ENCODE measurements at places on chromosomes 16 and 17. TPM values are rescaled to one million over a fixed set of nuclear protein-coding genes. Genes with fewer than 3 reads are reported as not detected.

DNA sequence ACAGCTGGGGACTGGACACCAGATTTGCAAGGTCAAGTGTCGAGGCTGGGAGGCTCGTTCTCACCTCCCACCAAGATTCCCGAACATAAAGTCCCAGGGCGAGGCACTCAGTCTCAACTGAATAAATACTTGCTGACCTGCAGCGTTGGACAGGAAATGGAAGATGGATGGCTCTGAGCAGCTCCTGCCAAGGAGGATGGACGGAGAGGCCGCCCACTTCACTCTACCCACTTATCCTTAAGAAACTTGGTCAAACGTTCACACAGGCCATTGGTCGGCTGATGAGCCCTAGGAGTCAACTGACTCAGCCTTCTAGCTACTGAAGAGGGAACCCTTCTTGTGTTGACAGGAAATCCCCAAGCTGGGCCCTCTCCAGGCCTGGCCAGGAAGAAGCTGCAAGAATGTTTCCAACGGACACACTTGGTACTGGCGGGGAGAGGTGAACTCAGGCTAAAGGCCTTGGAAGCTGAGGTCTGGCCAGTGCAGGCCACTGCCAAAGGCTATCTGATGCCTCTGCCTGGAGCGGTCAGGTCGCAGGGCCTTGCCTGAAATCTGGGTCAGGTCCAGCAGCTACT is 50.0 kb downstream of the VAC14 start:
- peaks cover 31% of the 10 kb centered on the region for H3K4me1 ChIP-seq
- no peak overlapping the region for H3K4me3 ChIP-seq
- H3K27ac ChIP-seq, result no peak overlapping the region
- H3K27me3 ChIP-seq, result no peaks in the 10 kb centered on the region

- H3K4me3 ChIP-seq, result no peak overlapping the region
- H3K27me3 ChIP-seq, result no peaks in the 10 kb centered on the region
- H3K27ac ChIP-seq, result no peak overlapping the region
- no peak for DNase-seq
- no peaks in the 10 kb centered on the region for H3K4me1 ChIP-seq
- H3K36me3 ChIP-seq, result no peaks in the 10 kb centered on the region
Observed at GRCh38 chr17:55900188-55900587, 149.3 kb downstream of the PCTP start.

DNA sequence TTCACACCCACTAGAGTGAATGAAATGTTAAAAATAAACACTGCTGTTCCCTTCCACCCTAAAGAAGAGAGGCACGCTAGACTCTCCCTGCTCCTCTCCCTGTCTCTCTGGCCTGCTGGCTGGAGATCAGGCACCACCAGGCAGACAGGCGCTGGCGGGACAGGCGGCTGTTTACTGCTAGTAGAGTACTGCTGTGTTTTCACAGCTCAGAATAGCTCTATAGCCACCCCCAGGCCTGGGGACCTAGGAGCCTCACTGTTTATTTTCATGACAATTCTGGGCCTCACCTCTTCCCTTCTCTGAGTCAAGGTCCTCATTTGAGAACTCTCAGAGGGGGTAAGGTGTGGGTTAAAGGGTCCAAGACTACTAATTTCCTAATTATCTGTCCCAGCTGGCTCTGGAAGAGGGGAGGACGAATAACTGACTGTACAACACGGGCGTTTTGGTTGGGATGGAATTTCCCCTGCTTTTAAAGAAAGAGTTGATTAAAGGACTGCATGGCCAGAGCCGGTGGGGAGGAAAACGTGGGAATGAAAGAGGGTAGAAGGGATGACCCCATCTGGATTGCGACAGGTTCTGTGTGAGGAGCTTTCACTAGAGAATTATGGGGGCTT is 9.0 kb upstream of the G6PC1 start:
- H3K4me3 ChIP-seq, result no peak overlapping the region
- H3K36me3 ChIP-seq, result no peaks in the 10 kb centered on the region
- H3K4me1 ChIP-seq, result peaks cover 8% of the 10 kb centered on the region
- no peak overlapping the region for H3K27ac ChIP-seq
- no peak for DNase-seq

GRCh38 chr17:49522357-49522890 is 27.3 kb downstream of the NGFR start:
- no peak for DNase-seq
- no peaks in the 10 kb centered on the region for H3K36me3 ChIP-seq
- no peak overlapping the region for H3K27ac ChIP-seq
- H3K4me3 ChIP-seq, result no peak overlapping the region
- H3K27me3 ChIP-seq, result no peaks in the 10 kb centered on the region

- peak overlapping the region; percentile 3 for H3K27ac ChIP-seq
- H3K36me3 ChIP-seq, result peaks cover 11% of the 10 kb centered on the region
- H3K27me3 ChIP-seq, result no peaks in the 10 kb centered on the region
- no peak for DNase-seq
- no peak overlapping the region for H3K4me3 ChIP-seq
Observed at GRCh38 chr17:21034340-21035235, 8.2 kb downstream of the USP22 start.

GRCh38 chr17:1580979-1581676 is 18.5 kb upstream of the PITPNA start:
- H3K27ac ChIP-seq, result no peak overlapping the region
- DNase-seq, result no peak
- no peaks in the 10 kb centered on the region for H3K27me3 ChIP-seq
- H3K4me3 ChIP-seq, result no peak overlapping the region
- no peaks in the 10 kb centered on the region for H3K36me3 ChIP-seq
- H3K4me1 ChIP-seq, result peaks cover 19% of the 10 kb centered on the region

DNA sequence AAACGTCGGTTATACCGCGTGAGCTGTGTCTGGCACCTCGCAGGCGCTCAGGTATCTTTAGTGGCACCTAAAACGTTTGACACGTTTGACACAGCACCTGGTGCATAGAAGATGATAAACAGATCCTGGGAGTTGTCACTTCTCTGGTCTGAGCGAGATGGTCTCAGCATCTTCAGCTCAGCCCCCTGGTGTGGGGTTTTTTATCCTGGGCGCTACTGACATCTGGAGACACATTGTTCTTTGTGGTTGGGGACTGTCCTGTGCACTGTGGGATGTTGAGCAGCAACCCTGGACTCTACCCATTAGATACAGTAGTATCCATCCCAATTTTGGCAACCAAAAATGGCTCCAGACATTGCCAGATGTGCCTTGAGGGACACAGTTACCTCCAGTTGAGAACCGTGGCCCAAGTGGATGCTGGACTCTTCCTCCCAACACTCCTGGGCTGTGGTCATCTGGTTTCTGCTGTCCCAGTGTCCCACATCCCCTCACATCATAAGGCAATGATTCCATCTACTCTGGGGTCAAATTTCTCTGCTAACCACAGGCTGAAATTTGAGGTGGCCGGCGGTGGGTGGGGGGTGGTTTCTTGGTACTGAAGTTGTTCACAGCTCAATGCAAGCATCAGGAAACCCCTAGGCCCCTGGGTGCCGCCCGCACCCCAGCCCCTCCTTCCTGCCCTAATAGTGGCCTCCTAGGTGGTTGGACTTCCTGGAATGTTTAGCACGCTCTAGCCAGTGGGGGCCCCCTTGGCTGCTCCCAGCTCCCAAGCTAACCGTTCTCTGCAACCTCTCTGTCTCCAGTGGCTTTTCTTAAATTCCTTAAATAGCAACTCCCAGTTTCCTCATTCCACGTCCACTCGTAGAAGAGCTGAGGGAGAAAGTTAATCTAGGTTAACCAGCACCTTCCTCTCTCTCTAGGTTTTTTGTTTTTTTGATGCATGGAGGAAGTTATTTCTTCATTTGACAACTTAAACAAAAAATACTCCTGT is 124.8 kb downstream of the ABCC1 start:
- H3K4me1 ChIP-seq, result peaks cover 2% of the 10 kb centered on the region

DNA sequence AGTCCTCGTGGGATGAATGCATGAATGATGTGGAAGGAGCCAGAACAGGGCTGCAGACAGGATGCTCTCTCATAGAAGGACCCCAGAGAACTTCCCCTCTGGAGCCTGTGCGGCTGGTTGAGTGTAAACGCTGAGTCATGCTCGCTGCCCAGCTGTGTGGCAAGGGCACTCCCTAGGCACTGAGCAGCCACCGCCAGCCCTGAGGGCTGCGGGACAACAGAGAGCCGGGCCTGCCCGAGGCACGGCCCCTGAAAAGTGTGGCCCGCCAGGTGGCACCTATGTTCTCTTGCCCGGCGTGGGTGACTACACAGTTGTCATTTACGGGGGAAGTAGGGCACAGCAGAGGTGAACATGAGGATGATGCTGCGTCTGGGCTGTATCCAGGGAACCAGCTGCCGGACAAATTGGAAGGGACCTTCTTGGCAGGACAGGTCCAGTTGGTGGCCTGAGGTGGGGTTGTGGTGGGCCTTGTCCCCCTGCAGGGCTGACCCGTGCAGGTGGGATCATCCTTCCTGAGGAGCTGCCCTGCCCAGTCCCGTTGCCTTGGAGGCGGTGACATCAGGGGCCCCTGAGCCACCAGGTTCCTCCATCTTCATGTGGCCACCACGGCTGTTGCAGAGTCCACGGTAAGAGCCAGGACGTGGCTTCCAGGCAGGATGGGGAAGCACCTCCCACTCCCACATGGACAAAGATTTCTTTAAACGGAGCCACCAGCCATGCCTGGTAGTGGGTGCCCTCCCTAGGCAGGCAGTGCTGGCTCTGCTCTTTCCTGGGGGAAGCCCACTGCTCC is 94.8 kb upstream of the CBX4 start:
- no peaks in the 10 kb centered on the region for H3K4me1 ChIP-seq
- H3K36me3 ChIP-seq, result peaks cover 1% of the 10 kb centered on the region
- H3K27ac ChIP-seq, result no peak overlapping the region
- no peak overlapping the region for H3K4me3 ChIP-seq

GRCh38 chr17:5583426-5584382 is 605 bp downstream of the NLRP1 start:
- H3K4me3 ChIP-seq, result peak overlapping the region; percentile 77
- peak overlapping the region; percentile 85 for H3K27ac ChIP-seq
- DNase-seq, result no peak
- peaks cover 22% of the 10 kb centered on the region for H3K36me3 ChIP-seq

- DNase-seq, result no peak
- H3K36me3 ChIP-seq, result no peaks in the 10 kb centered on the region
- no peak overlapping the region for H3K4me3 ChIP-seq
- peaks cover 8% of the 10 kb centered on the region for H3K4me1 ChIP-seq
Observed at GRCh38 chr16:89056592-89056991, 37.1 kb upstream of the ACSF3 start.

DNA sequence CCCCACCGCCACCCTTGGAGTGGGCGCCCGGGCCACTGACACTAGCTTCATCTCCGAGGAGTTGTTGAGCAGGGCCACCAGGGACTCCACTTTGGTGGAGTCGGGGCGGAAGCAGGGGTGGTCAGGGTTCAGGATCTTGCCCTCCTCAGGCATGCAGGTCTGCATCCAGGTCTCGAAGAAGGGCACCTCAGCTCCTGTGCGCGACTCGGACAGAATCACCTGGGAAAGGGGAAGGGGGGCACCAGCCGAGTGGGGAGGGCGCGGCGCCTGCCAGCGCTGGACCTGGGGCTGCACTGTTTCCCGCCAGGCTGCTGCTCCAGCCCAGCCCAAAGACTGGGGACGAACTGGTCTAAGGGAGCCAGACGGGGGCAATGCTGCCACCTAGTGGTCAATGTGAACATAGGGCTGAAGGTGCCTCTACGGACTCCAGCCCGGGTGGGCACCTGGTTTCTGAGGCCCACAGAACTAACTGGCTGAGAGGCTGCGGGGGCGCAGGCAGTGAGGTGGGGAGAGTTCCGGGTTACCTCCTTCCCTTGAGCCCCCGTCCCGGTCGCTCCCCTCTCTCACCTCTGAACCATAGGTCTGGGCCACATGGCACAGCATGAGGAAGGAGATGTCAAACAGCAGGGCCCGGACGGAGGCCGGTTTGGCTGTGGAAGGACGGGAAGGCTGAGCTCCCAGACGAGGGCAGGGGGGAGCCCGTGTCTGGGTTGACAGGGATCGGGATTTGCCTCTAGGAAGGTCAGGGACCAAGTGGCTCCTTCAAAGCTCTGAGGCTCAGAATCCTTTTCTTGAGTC is 11.8 kb downstream of the CSF3 start:
- peak; percentile 65 for DNase-seq
- H3K27ac ChIP-seq, result peak overlapping the region; percentile 74
- H3K4me3 ChIP-seq, result peak overlapping the region; percentile 11
- peaks cover 63% of the 10 kb centered on the region for H3K4me1 ChIP-seq
- H3K36me3 ChIP-seq, result peaks cover 18% of the 10 kb centered on the region

DNA sequence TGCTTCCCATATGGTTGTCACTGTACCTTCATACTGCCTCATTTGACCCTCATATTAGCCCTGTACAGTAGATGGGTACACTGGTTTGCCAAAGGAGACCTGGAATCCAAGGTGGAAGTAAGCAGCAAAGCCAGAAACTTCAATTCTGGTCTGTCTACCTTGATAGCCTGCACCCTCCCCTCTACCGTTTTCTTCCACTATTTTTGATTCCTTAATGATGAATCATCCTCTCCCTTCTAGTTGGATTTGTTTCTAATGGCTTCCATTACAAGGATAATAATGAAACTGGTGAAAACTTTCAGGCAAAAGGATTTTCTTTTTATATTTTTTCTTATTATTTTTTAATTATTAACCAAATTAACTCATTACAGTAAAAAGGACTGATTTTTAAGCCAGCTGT is 17.3 kb downstream of the TAC4 start:
- H3K4me3 ChIP-seq, result no peak overlapping the region
- H3K4me1 ChIP-seq, result peaks cover 5% of the 10 kb centered on the region
- DNase-seq, result no peak
- peaks cover 17% of the 10 kb centered on the region for H3K36me3 ChIP-seq
- H3K27me3 ChIP-seq, result no peaks in the 10 kb centered on the region
- no peak overlapping the region for H3K27ac ChIP-seq

DNA sequence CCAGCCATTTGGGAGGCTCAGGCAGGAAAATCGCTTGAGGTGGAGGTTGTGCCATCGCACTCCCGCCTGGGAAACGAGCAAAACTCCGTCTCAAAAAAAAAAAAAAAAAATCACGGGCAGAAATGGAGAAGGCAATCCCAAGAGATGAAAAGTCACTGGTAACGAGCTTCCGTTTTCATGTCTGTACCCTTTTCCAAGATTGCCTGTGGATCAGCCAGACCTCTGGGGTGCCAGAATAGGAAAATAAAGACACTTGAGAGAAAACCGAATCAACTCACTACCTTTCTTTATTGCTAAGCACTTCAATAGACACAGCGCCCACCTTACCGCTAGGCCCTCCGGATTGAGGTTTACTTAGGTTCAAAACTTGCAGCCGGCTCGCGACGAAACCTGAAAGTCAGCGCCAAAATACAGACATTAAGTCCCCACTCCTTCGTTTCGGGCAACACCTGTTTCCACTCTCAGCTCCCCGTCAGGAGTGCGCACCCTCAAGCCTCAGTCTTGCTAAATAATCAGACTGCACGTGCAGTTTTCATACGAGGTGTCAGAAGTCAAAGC is 970 bp upstream of the TRAF7 start:
- peaks cover 19% of the 10 kb centered on the region for H3K36me3 ChIP-seq
- no peaks in the 10 kb centered on the region for H3K27me3 ChIP-seq
- peak overlapping the region; percentile 79 for H3K27ac ChIP-seq
- H3K4me3 ChIP-seq, result peak overlapping the region; percentile 94
- DNase-seq, result no peak
- H3K4me1 ChIP-seq, result peaks cover 57% of the 10 kb centered on the region

DNA sequence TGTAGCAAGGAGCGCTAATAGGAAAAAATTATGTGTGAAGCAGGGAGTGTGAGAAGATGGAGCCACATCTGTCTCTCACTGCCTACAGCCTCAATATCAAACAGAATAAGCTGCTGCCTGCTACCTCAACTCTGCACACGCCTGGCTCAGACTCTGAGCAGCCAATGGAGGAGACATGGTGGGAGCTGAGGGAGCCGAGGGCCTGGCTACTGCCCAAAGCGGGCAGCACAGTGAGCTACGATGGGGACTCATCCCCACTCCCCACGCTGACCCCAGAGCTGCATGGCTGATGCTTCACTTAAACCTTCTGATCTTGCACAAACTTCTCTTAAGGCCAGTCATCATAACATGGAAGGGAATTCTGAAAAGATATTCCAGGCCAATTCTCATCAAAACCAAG is 11.1 kb upstream of the FLYWCH2 start:
- no peaks in the 10 kb centered on the region for H3K27me3 ChIP-seq
- no peak overlapping the region for H3K27ac ChIP-seq
- no peak overlapping the region for H3K4me3 ChIP-seq

The EPOP gene
- 2.1 TPM for polyA plus RNA-seq

The FBXW10 gene
- polyA plus RNA-seq, result 0.25 TPM

The RNF222 gene
- 0.46 TPM for polyA plus RNA-seq

The ZFHX3 gene
- polyA plus RNA-seq, result 1.4 TPM
